ENCODE measurements at places on chromosomes 2 and 18.

- no peak for DNase-seq
These were observed 13.0 kb downstream of the TTC32 start for GRCh38 chr2:19888831-19889230.

DNA sequence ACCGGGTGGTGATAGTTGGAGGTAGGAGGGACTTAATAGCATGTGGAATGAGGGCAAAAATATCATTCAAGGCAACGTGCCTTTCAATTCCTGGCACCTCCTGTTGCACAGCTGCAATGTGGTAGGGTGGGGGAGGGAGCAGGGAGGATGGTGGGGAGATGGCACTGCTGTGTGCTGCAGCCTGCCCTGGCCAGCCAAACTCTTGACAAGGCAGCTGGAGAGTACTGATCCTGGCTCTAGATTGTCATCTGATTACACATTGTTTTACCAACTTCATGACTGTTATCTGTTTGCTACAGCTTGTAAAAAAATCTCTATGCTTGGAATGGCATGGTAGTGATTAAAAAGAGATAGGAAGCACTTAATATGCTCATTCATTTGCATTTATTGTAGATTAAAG, 47.7 kb downstream of the PLCL1 start:
- DNase-seq: no peak

DNA sequence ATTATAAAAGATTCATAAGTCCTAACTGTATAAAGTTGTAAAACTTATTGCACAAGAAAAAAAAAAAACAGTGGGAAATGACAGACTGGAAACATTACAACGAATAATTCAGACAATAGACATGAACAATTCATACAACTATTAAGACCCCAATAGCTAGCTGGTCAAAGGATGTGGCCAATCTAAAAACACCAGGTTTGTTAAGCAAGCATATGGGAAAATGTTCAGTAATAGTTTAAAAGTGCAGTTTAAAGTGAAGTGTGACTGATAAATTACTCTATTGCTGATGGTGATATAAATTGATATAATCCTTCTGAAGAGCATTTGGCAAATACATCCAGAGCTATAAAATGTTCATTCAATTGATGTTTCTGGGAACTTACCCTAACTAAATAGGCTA, 289.0 kb downstream of the CAMKMT start:
- no peak for DNase-seq

DNA sequence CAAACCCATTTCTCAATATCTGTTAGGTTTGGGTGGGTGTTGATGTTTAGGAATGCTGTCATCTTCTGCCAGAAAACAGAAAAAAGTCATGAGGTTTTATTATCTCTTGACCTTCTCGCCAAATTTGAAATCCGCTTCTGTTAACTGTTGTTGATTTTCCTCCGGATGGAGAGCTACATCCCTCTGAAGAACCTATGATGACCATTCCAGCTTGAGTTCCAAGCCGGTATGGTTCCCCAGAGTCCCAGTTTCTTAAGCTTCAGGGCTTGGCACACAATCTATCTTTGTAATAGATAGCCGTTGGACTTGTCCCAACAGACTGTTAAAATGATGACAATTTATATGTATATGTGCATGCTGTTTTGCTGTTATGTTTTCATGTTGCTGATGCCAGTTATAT, 1201.0 kb downstream of the LRP1B start:
- no peak for DNase-seq

- no peak for DNase-seq
These were observed 35.4 kb upstream of the EML4 start for GRCh38 chr2:42133771-42134195.

DNA sequence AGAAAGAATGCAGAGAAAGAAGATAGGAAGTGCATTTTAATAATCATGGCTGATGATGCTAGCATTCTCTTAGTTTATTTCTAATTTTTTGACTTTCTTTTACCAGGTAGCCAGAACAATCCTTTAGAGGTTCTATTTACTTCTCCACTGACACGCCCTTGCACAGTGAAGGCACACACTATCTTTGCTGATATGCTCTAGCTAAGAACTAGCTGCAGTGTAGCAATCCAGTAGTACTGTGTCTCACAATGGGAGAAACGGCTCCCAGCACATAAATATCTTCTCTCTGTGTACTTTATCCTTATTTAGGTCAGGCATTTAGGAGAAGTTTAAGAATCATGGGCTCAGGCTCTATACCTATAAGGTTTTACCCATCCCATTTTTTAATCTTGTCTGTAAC, 1005.4 kb downstream of the LRP1B start:
- no peak for DNase-seq

DNA sequence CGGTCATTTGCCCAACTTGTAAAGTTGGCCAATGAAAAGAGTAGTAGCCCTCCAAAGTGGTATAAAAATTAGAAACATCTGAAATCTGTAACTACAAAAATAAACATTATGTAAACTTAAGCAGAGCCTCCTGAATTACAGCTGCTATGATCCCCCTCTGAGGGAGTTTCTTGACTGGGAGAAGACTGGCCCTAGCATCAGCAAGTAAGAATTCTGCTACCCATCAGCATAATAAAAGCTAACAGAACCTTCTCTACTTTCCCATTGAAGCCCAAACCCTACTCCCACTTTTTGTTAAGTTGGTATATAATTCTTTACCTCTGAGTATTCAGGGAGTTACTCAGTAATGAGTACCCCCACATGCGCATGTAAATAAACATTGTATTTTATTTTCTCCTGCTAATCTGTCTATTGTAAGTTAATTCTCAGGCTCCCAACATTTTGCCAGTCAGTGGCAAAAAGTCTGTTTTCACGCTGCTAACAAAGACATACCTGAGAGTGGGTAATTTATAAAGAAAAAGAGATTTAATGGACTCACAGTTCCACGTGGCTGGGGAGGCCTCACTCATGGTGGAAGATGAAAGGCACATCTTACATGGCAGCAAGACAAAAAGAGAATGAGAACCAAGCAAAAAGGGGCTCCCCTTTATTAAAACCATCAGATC, 71.3 kb downstream of the MYL12B start:
- DNase-seq: no peak

DNA sequence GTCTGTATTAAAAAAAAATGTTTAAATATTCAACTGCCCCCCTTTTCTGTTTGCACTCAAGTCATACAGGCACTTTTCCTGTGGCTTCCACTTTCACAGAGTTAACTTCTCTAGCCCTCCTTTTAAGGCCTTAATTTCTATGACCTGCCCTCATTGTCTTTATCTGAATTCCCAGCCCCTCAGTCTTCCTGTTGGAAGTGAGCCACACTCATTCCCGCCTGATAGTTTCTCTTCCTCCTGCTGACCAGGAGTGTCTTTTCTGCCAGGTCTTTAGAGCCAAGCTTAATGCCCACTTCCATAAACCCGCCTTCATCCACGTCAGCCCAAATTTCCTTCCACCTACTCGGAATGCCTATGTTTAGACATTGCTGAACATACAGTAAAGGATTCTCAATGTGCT, 10.5 kb downstream of the COPS8 start:
- DNase-seq: no peak

- no peak for DNase-seq
These were observed 42.9 kb downstream of the QPCT start for GRCh38 chr2:37387148-37387835.

DNA sequence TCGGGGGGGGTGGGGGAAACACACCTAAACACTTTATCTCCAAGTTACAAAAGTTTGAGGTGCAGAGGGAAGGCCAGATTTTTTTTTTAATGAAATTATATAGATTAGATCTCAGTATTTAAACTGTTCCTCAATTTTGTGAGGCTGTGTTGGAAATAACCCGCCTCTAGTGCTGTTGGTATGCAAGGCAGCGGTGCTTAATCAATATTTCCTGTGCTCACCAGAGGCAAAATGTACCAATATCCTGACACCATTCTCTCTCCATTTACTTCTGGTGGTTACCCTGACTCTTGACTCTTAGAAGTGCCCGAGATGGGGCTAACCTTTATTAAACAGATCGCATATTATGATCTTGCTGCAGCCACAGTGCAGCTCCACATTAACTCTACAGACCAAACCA, 54.8 kb upstream of the EML6 start:
- DNase-seq: no peak

GRCh38 chr2:169073211-169073962, 4.0 kb downstream of the DHRS9 start:
- DNase-seq: no peak

GRCh38 chr2:235977445-235977844, 190.7 kb downstream of the GBX2 start:
- DNase-seq: no peak

DNA sequence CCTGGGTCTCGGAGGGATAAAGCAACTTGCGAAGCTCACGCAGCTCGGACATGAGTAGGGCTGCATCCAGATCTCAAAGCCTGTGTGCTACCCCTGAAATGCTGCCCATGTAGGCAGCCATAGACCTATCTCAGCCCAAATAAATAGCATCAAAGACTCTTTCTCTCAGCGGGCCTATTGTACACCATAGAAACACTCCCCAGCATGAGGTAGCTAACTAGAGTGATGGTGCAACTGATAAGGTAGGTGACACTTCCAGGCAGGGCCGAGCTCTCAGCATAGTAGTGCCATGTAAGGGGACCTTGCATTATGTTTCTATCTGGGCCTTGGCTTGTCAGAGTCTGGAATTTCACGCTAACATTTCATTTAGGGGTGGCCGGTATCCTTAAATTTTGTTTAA, 52.4 kb downstream of the RABL2A start:
- DNase-seq: no peak

DNA sequence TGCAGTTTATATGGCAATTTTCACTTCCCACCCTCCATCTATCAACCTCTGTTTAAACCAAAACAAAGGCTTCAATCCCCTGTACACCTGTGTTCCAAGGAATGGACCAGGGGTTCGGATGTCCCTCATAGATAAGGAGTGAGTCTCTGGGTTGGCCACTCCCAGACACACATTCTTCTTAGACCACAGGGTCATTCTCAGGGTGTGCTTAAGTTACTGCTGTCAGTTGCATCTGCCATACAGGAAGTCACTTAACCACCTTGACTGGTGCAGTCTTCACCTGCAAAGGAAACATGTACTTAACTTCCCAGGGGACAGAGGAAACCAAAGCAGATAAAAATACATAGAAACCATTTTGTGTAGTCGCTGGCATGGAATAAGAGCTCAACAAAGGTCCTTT, 151.0 kb upstream of the NDUFV2 start:
- no peak for DNase-seq

DNA sequence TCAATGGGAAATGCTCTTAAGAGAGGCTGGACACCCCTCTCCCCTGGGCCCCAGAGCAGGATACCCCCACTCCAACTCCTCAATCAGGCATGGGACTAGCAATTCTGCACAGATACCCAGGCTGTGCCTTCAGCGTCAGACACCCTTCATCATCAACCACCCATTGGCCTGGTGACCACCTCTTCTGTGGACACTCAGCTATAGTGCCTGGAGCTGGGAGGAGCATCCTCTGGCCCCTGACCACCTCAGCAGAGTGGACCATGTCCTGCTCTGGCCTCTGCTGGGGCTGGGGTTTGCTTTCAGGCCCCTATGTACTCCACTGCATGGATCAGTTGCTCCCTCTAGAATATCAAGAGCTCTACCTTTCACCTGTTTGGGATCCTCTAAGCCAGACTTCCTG, 35.1 kb downstream of the TGFA start:
- no peak for DNase-seq

DNA sequence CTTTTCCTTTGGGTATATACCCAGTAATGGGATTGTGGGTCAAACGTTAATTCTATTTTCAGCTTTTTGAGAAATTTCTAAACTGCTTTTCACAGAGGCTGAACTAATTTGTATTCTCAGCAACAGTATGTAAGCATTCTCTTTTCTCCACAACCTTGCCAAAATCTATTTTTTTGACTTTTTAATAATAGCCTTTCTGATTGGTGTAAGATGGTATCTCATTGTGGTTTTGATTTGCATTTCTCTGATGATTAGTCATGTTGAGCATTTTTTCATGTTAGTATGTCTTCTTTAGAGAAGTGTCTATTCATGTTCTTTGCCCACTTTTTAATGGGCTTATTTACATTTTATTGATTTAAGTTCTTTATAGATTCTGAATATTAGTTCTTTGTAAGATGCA, 145.5 kb downstream of the TRABD2A start:
- DNase-seq: no peak

- no peak for DNase-seq
These were observed 131.9 kb downstream of the ASB1 start for GRCh38 chr2:238558456-238559099.

- DNase-seq: no peak
These were observed 62.6 kb upstream of the TGFA start for GRCh38 chr2:70616168-70616694.

GRCh38 chr18:74251297-74252038, 40.3 kb downstream of the CYB5A start:
- DNase-seq: no peak

DNA sequence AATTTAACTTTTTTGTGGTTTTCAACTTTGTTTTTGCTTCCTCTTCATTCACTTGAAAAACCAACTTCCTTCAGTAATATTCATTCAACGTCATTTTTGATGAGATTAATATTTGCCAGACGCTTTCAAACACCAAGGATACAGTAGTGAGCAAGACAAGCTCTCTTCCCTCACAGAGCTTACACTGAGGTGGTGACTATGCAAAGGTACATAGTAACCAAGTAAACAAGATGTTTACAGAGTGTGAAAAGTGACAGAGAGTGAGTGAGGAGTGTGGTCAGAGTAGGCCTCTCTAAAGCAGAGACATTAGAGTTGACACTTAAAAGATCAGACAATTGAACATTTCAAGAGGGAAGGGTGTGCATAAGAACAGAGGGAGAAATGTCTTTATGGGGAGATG, 155.5 kb downstream of the TMEM247 start:
- no peak for DNase-seq

DNA sequence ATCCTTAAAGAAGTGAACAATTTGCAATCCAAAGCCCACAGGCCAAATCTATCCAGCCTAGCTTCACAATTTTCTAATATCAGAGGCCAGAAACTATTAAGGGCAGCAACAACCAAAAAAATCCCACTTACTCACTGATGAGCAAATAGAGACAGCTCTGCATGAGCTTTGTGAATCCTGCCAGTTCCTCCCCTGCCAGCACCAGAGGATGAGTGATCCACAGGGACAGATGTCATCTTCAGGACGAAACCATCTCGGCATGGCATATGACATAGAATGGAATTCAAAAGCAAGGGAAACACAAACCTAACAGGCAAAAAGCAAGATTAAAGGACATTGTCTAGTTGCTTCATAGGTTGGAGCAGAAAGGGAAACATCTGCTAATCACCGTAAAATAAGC, 2.2 kb upstream of the DSC2 start:
- no peak for DNase-seq

- DNase-seq: no peak
These were observed 201.6 kb downstream of the SETBP1 start for GRCh38 chr18:44882163-44882868.

Measured in T follicular helper cell (primary cell).